ENCODE measurements at places on chromosomes 6 and 20.

DNA sequence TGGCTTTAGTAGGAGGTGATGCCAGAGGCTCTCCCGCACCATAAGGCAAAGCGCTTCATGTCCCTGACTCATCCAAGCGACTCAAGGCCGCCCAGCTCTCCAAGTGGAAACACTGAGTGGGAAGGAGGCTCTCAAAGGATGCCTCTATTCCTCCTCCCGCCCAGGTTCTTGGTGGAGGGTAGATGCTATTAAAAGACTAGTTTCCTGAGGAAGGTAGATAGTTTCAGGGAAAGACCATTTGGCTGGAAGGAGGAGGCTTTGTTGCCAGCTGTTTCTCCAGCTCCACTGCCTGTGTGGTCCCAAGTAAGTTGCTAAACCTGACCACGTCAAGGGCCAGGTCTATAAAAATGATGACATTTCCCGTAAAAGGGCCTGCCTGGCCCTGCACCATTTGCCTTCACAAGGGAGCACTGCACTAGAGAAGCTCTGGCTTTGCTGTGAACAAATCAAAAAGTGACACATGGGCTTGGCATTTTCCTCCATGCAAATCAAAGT lies 48.2 kb downstream of the GMDS start:
- no peak for DNase-seq

- no peak for DNase-seq
Measured at GRCh38 chr20:63036291-63036690, 29.5 kb upstream of the BHLHE23 start.

DNA sequence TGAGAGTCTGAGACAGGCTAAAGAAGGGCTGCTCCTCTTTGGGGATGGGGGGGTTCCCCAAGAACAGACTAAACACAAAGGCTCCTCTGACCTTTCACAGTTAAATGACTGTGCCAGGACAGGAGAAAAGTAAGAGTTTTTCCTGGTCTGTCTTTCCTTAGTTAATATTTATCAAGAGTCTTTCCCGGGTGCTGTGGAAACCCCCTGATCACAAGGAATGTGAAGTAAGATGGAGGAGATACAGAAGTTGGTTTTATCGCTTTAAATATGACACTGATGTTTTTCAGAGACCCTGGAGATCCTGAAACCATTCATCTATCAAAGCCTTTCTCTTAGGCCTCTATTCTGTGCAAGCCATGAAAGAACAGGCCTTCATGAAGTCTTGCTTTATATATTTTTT lies 105.8 kb downstream of the RNF144B start:
- DNase-seq: no peak

- DNase-seq: no peak
Measured at GRCh38 chr6:100913400-100914276, 32.5 kb upstream of the ASCC3 start.

DNA sequence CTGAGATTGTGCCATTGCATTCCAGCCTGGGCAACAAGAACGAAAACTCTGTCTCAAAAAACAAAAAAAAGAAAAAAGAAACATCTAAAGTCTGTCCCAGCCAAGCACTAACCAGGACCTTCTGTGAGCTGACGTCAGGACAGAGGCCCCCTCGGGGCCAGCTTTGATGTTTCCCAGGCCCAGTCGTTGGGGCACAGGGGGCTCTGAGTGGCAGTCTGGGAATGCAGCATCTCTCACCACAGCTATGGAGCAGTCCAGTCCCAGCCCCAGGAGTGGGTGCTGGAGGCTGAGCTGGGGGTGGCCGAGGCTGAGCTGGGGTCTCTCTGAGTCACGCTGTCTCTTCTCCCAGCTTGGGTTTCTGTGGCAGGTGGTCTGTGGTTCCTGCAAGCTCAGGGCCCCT lies 46.0 kb upstream of the SRF start:
- no peak for DNase-seq

- DNase-seq: no peak
Measured at GRCh38 chr20:13256606-13257005, 35.5 kb downstream of the ISM1 start.

DNA sequence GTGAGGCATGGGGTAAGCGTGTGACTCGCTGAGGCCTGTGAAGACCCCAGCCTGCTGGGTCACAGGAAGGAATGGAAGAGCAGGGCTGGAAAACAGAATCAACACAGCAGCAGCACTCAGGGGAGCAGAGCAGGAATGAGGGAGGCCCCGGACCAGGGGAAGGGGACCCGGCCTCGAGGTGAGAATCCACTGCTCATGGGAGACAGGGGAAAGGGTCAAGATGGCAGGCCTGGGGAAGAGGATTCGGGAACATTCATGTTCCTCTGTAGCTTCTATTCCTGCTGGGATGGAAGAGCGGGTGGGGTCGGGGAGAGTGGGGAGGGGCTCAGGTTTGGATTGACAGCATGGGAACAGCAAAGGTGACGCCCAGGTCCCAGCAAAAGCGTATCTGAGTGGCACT lies 59.4 kb downstream of the NPEPL1 start:
- no peak for DNase-seq

- DNase-seq: no peak
Measured at GRCh38 chr6:134422426-134423231, 104.7 kb upstream of the SGK1 start.

DNA sequence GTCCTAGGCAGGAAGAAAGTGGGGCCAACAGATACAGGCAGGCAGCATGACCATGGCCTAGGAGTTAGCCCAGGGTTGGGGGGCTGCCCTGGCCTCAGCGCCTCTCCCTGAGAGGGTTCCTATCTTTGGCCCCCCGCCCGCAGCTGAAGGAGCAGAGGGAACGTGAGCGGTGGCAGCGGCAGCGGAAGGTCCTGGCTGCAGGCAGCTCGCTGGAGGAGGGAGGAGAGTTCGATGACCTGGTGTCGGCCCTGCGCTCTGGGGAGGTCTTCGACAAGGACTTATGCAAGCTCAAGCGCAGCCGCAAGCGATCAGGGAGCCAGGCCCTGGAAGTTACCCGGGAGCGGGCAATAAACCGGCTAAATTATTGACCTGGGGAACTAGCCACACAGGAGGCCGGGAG lies 32.6 kb downstream of the MOCS1 start:
- no peak for DNase-seq

DNA sequence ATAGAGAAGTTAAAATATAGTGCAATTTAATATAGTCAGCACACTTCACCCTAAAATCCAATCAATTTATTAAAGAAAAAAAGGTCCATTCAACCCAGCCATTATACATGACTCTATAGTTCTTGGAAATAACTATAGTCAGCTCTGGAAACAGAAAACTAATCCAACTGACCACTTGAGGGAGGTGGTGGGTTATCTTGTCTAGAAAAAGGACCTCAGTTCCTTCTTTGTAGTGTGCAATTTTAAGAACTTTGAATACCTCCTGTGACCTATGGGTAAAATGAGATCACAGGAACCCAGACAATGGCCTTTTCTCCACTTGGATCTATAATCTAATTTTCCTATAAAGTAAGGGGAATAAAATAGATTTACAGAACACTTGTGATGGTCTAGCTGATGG lies 163.6 kb upstream of the CENPW start:
- no peak for DNase-seq

DNA sequence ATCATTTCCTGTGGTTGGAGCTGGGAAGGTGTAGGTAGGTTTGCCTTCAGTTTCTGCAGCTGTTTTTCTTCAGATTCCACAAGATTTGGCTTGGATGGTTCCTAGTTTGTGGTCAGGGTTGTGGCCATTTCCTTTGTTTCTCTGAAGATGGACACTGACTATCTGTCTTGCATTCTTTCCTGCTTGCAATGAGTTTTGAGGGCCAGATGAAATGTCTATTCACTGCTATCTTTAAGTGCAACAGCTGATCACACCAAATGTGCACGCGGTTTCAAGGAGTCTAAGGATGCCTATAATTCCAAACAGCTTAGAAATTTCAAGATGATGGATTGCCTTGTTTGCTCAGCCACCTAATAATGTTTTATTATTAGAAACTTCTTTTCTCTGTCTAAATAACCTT lies 28.4 kb downstream of the IL20RA start:
- no peak for DNase-seq

GRCh38 chr20:32152421-32153155 lies 43.1 kb downstream of the TM9SF4 start:
- DNase-seq: no peak

DNA sequence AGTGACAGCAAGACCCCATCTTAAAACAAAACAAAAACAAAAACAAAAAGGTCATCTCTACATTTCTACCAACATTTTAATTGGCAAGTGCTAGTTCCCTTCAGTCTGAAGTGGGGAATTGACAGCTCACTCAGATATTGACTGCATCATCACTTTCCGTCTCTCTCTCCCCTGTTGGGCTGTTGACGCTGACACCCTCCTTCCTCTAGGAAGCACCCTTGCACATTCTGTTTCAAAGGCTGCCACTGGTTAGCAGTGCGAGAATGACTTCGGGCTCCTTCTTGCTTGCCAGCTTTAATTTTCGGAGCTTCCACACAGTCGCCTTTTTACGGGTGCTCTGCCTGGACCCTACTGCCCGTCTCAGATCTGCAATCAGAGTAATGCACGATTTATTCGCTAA lies 96.6 kb upstream of the INSM1 start:
- no peak for DNase-seq

GRCh38 chr6:158758941-158759479 lies 60.2 kb downstream of the EZR start:
- DNase-seq: no peak

DNA sequence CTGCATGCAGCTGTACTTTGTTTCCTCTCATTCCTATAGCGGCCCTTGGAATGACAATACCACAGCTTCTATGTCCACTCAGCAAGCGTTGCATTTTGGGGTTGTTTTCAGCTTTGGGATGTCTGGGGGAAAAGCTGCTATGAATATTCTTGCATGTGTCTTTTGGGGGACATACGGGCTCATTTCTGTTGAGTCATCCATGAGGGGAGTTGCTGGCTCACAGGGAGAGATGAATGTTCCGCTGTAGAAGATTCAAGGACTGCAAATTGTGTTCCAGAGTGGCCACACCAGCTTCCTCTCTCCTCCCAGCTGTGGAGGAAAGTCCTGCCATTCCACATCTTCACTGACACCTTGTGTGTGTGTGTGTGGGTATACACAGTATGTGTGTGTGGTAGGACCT lies 43.3 kb downstream of the TGM2 start:
- DNase-seq: no peak

GRCh38 chr20:53921443-53921973 lies 148.9 kb downstream of the BCAS1 start:
- DNase-seq: no peak

DNA sequence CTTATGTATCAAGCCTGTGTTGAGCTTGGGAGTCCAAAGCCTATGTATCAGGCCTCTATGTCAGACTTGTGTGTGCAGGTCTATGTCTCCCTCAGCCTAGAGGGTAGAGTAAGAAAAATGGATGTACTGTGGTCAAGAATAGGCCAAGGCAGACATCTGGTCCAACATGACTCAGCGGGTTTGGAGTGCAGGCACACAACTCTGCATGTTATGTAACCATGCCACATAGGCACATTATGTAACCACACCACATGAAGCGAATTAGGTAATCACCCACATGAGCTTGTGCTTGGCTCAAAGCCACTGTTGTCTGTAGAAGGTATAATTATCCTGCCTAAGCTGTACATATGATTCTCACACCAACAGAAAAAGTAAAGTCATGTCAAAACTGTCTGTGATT lies 1190.5 kb upstream of the EYS start:
- no peak for DNase-seq

- no peak for DNase-seq
Measured at GRCh38 chr6:11387707-11388430, 149.7 kb upstream of the TMEM170B start.

GRCh38 chr6:71619836-71620235 lies 266.5 kb upstream of the RIMS1 start:
- DNase-seq: no peak

GRCh38 chr20:20425823-20426654 lies 58.1 kb downstream of the INSM1 start:
- no peak for DNase-seq

- DNase-seq: no peak
Measured at GRCh38 chr6:139981768-139982181, 607.3 kb upstream of the CITED2 start.

DNA sequence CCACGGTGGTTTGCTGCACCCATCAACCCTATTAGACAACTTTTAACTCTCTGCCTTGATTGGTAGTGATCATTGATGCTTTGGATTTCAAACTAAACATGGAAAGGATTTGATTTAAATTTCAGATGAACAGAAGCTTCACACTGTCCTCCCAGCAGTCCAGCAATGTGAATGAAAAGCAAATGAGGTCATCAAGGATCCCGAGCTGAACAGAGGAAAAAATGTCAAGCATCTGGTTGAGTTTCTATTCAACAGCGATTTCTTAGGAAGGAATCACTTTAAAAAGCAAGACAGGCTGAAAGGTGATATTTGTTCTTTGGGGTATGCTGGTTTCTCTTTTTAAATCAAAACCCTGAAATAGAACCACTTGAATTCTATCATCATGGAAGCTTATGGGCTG lies 10.6 kb upstream of the SAMD3 start:
- no peak for DNase-seq

GRCh38 chr6:113168057-113168456 lies 689.1 kb upstream of the MARCKS start:
- DNase-seq: no peak

- DNase-seq: no peak
Measured at GRCh38 chr6:169160855-169161560, 92.6 kb downstream of the THBS2 start.

GRCh38 chr6:5099537-5099936 lies 14.4 kb downstream of the PPP1R3G start:
- DNase-seq: no peak

GRCh38 chr6:21935561-21936028 lies 342.0 kb downstream of the SOX4 start:
- no peak for DNase-seq

DNA sequence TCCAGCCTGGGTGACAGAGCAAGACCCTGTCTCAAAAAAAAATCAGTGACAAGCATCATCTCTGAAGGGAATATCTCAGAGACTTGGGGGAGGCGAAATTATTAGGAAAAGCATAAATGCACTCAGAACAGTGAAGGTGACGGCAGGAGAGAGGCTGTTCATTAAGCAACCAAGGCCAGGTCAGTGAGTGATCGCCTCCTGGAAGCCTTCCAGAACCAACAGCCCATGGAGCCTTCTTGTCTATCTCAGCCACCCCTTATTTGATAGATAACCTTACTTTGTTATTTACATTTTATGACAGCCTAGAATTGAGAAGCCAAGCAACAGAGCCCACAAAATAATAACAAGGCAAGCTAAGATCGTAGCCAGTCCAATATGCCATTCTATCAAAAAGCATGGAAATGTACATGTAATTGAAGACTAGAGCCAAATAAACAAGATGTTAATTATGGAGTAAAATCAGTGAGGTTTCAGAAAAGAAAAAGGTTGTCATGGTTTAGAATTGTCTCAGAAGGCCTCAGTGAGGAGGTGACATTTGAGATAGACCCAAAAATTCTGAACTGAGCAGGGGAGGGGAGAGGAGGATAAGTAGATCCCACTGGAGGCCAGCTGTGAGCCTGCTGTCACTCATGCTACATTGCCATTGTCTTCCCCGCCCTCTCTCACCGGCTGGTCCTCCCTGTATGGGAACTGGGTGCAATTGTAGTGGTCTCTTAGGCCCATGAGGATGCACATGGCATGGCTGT lies 17.8 kb downstream of the BNIP5 start:
- no peak for DNase-seq

- DNase-seq: no peak
Measured at GRCh38 chr6:123223461-123223860, 227.4 kb downstream of the CLVS2 start.

Measured in stimulated activated CD8-positive, alpha-beta memory T cell treated with anti-CD3 and anti-CD28 coated beads, Interleukin-4, amount 100 ng/mL, for 1 hour (primary cell).